Left lung (tissue), 14 donors: ENCODE measurements at places on chromosomes 5 and 9. TPM values are rescaled to one million over a fixed set of nuclear protein-coding genes. Genes with fewer than 3 reads are reported as not detected.

DNA sequence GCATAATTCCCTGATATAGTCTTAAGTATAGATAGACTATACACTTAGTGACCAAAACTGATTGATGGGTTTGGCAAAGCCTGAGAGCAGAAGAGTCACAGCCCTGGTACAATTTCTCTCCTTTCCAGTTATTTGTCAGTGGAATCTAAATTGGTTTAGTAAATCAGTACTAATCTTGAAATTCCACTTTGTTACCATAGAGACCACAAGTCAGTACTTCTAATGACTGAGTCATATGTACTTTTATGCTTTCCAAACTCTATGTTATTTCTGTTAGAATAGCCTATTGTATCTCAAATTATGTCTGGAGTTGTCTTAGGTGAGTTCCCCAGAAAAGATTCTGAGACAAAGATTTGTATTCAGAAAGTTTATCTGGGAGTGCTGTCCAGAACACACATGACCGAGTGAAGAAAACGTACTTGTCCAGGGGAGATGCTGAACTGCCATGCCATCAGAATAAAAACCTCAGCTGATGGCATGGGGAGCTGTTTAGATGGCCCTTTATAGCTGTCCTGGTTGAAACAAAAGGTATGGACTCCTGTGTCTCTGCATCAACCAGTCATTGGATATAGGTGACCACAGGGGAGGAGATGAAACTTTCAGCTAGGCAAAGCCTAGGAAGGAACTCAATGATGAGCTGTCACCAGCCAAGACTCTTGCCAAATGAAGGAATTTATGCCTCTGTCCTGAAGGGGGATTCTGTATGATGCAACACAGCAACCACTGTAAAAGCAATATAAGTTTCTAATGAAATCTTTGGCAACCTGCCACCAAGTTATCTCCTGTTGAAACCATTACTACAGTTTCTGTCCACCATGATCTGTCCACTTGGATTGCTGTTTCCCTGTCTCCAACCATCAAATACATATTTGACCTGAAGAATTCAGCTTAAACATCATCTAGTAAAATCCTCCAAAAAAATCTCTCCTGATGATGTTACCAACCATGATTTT, 18.0 kb upstream of the SMC2 start:
- H3K4me3 ChIP-seq = no peak overlapping the region
- H3K27ac ChIP-seq = peak overlapping the region; percentile 56
- no peaks in the 10 kb centered on the region for H3K36me3 ChIP-seq
- H3K27me3 ChIP-seq = no peaks in the 10 kb centered on the region
- DNase-seq = no peak
- H3K4me1 ChIP-seq = peaks cover 5% of the 10 kb centered on the region

GRCh38 chr5:78280261-78280660, 14.2 kb downstream of the AP3B1 start:
- no peak overlapping the region for H3K4me3 ChIP-seq
- H3K4me1 ChIP-seq = no peaks in the 10 kb centered on the region
- no peak for DNase-seq
- no peaks in the 10 kb centered on the region for H3K36me3 ChIP-seq
- H3K27ac ChIP-seq = no peak overlapping the region
- H3K27me3 ChIP-seq = no peaks in the 10 kb centered on the region

- H3K27me3 ChIP-seq = no peaks in the 10 kb centered on the region
- no peak overlapping the region for H3K27ac ChIP-seq
Measured at GRCh38 chr5:141742144-141742543, 60.1 kb upstream of the ARAP3 start.

GRCh38 chr9:35277628-35278359, 116.0 kb downstream of the UNC13B start:
- H3K4me1 ChIP-seq = peaks cover 6% of the 10 kb centered on the region
- no peaks in the 10 kb centered on the region for H3K27me3 ChIP-seq
- DNase-seq = no peak

GRCh38 chr5:160960592-160960991, 108.6 kb upstream of the ATP10B start:
- H3K4me1 ChIP-seq = no peaks in the 10 kb centered on the region
- no peak overlapping the region for H3K27ac ChIP-seq
- no peak for DNase-seq
- H3K4me3 ChIP-seq = no peak overlapping the region

GRCh38 chr5:154440540-154440939, 5.3 kb upstream of the SAP30L start:
- DNase-seq = no peak
- no peak overlapping the region for H3K27ac ChIP-seq
- no peaks in the 10 kb centered on the region for H3K4me1 ChIP-seq
- no peaks in the 10 kb centered on the region for H3K36me3 ChIP-seq

- no peaks in the 10 kb centered on the region for H3K27me3 ChIP-seq
- no peaks in the 10 kb centered on the region for H3K36me3 ChIP-seq
- DNase-seq = no peak
- H3K4me3 ChIP-seq = no peak overlapping the region
- no peaks in the 10 kb centered on the region for H3K4me1 ChIP-seq
- H3K27ac ChIP-seq = no peak overlapping the region
Measured at GRCh38 chr5:97657239-97657638, 474.2 kb upstream of the RIOK2 start.

DNA sequence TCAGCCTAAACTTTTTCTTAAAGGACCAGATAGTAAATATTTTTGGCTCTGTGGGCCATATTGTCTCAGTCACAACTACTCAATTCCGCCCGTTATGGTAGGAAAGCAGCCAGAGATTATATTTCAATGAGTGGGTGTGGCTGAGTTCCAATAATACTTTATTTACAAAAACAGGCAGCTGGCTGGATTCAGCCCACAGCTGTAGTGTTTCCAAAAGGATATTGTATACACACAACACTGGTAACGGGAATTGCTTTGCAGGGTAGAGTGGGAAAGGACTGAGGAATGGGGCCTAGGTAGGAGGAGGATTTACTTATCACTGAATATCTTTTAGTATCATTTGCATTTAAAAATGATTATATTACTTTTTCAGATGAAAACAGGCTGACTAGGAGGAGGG, 21.0 kb downstream of the GCNT4 start:
- H3K27ac ChIP-seq = no peak overlapping the region

DNA sequence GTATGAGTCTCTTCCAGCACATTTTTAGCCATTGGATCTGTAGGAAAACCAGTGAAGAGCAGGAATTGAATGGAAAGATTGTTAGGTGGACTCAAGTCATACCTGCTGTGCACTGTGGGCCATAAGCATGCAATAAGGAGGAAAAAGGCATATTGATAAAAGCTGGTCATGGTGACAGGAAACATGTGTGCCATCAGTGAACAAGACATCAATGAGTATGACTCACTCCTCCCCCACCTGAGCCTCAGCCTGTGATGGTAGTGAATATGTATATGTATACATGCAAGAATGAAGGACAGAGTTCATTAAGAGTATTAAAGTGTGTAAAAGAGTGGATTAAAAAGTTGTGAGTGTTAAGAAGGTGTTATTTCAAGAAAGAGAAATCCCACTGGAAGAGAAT, 164.5 kb downstream of the TMEM38B start:
- no peak for DNase-seq
- no peaks in the 10 kb centered on the region for H3K36me3 ChIP-seq
- H3K27ac ChIP-seq = no peak overlapping the region
- no peaks in the 10 kb centered on the region for H3K4me1 ChIP-seq
- H3K4me3 ChIP-seq = no peak overlapping the region
- H3K27me3 ChIP-seq = no peaks in the 10 kb centered on the region

- H3K27ac ChIP-seq = no peak overlapping the region
- no peak for DNase-seq
- no peak overlapping the region for H3K4me3 ChIP-seq
Measured at GRCh38 chr9:134058716-134059115, 9.1 kb downstream of the BRD3 start.

GRCh38 chr9:25003686-25004085, 458.0 kb upstream of the IZUMO3 start:
- no peaks in the 10 kb centered on the region for H3K4me1 ChIP-seq
- H3K27me3 ChIP-seq = no peaks in the 10 kb centered on the region
- no peak overlapping the region for H3K4me3 ChIP-seq
- no peak overlapping the region for H3K27ac ChIP-seq
- no peak for DNase-seq
- H3K36me3 ChIP-seq = no peaks in the 10 kb centered on the region

GRCh38 chr5:154514331-154514730, 36.3 kb upstream of the HAND1 start:
- H3K4me1 ChIP-seq = no peaks in the 10 kb centered on the region
- H3K4me3 ChIP-seq = no peak overlapping the region
- H3K27ac ChIP-seq = no peak overlapping the region
- no peaks in the 10 kb centered on the region for H3K36me3 ChIP-seq
- peaks cover 35% of the 10 kb centered on the region for H3K27me3 ChIP-seq

- no peak overlapping the region for H3K4me3 ChIP-seq
- no peak for DNase-seq
- no peaks in the 10 kb centered on the region for H3K4me1 ChIP-seq
- H3K27ac ChIP-seq = no peak overlapping the region
Measured at GRCh38 chr9:86846656-86847055, 100.7 kb downstream of the GAS1 start.

GRCh38 chr9:2479056-2479565, 142.5 kb upstream of the VLDLR start:
- no peak overlapping the region for H3K4me3 ChIP-seq
- H3K4me1 ChIP-seq = no peaks in the 10 kb centered on the region
- no peaks in the 10 kb centered on the region for H3K27me3 ChIP-seq
- no peak overlapping the region for H3K27ac ChIP-seq
- H3K36me3 ChIP-seq = no peaks in the 10 kb centered on the region

DNA sequence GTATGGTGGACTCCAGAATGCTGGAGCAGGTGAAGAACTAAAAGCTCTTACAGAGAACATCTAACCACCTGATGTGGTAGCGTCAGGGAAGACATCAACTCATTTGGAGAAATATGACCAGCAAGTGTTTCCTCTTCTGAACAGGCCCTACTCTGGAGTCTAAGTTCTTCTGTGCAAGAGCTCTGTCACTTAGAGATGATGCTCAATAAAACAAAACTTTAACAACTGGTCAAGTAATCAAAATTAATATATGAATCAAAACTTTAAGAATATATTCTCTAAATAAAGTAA, 85.8 kb downstream of the CYFIP2 start:
- H3K27me3 ChIP-seq = no peaks in the 10 kb centered on the region
- no peaks in the 10 kb centered on the region for H3K36me3 ChIP-seq
- H3K4me3 ChIP-seq = no peak overlapping the region
- H3K27ac ChIP-seq = no peak overlapping the region

DNA sequence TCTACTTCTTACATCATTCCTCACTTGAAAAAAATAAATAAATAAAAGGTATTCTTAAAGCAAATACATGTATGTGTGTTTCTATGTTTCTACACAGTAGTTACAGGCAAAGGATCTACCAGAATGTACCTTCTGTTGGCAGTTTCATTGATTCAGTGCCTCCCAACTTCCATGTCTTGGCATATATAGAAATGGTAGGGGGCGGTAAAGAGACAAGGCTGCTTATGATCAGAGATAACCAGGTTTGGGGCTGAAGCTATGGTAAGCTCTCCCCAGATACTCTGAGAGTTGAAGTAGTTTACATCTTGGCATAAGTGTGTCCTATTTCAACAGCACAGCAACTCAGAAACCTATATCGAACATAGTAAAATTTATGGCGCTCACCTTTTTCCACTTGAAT, 1075.4 kb upstream of the C9orf72 start:
- H3K4me1 ChIP-seq = no peaks in the 10 kb centered on the region
- DNase-seq = no peak
- no peak overlapping the region for H3K4me3 ChIP-seq
- H3K36me3 ChIP-seq = no peaks in the 10 kb centered on the region
- H3K27ac ChIP-seq = no peak overlapping the region

GRCh38 chr5:127001621-127002296, 28.6 kb downstream of the MARCHF3 start:
- no peak overlapping the region for H3K4me3 ChIP-seq
- peak; percentile 4 for DNase-seq
- no peaks in the 10 kb centered on the region for H3K36me3 ChIP-seq
- H3K27me3 ChIP-seq = no peaks in the 10 kb centered on the region
- H3K27ac ChIP-seq = no peak overlapping the region
- no peaks in the 10 kb centered on the region for H3K4me1 ChIP-seq

- H3K4me1 ChIP-seq = no peaks in the 10 kb centered on the region
- H3K27ac ChIP-seq = no peak overlapping the region
- no peaks in the 10 kb centered on the region for H3K36me3 ChIP-seq
- DNase-seq = no peak
- H3K4me3 ChIP-seq = no peak overlapping the region
- no peaks in the 10 kb centered on the region for H3K27me3 ChIP-seq
Measured at GRCh38 chr5:11511878-11512277, 392.4 kb downstream of the CTNND2 start.

- no peak overlapping the region for H3K4me3 ChIP-seq
- H3K27ac ChIP-seq = no peak overlapping the region
- H3K4me1 ChIP-seq = no peaks in the 10 kb centered on the region
- no peaks in the 10 kb centered on the region for H3K27me3 ChIP-seq
- no peaks in the 10 kb centered on the region for H3K36me3 ChIP-seq
Measured at GRCh38 chr5:126430631-126431030, 7.4 kb downstream of the GRAMD2B start.

GRCh38 chr9:26181836-26182235, 503.6 kb upstream of the TUSC1 start:
- no peak for DNase-seq
- no peak overlapping the region for H3K27ac ChIP-seq
- H3K4me3 ChIP-seq = no peak overlapping the region
- no peaks in the 10 kb centered on the region for H3K4me1 ChIP-seq
- H3K27me3 ChIP-seq = no peaks in the 10 kb centered on the region
- no peaks in the 10 kb centered on the region for H3K36me3 ChIP-seq

- no peaks in the 10 kb centered on the region for H3K4me1 ChIP-seq
- no peaks in the 10 kb centered on the region for H3K27me3 ChIP-seq
- H3K4me3 ChIP-seq = no peak overlapping the region
- no peak for DNase-seq
- no peaks in the 10 kb centered on the region for H3K36me3 ChIP-seq
Measured at GRCh38 chr5:30937070-30937469, 256.4 kb upstream of the CDH6 start.

- DNase-seq = no peak
- H3K4me1 ChIP-seq = no peaks in the 10 kb centered on the region
- H3K27ac ChIP-seq = no peak overlapping the region
- no peaks in the 10 kb centered on the region for H3K36me3 ChIP-seq
Measured at GRCh38 chr9:32828861-32829260, 45.5 kb downstream of the TMEM215 start.

- no peaks in the 10 kb centered on the region for H3K36me3 ChIP-seq
- H3K4me1 ChIP-seq = peaks cover 9% of the 10 kb centered on the region
- no peak overlapping the region for H3K27ac ChIP-seq
- no peaks in the 10 kb centered on the region for H3K27me3 ChIP-seq
Measured at GRCh38 chr5:76733049-76733417, 17.1 kb downstream of the F2R start.

Gene SYNPO
- total RNA-seq = 114 TPM

Gene ANKRD31
- total RNA-seq = 0.16 TPM

Gene CER1
- not detected for total RNA-seq

Gene TMEM250
- 30.4 TPM for total RNA-seq

Gene MLLT3
- 17.0 TPM for total RNA-seq

Gene ZER1
- 29.7 TPM for total RNA-seq

Gene SPATA31E1
- not detected for total RNA-seq

Gene HMMR
- total RNA-seq = 8.8 TPM

Gene GPR150
- 0.26 TPM for total RNA-seq

Gene C9orf152
- total RNA-seq = 12.5 TPM

Gene BTNL8
- total RNA-seq = 0.47 TPM

Gene UNC5A
- not detected for total RNA-seq

Gene ATOSB
- 30.9 TPM for total RNA-seq

Gene DMRT3
- total RNA-seq = not detected

Gene NEUROG1
- total RNA-seq = not detected
